Posterior cingulate gyrus (tissue), 11 donors: ENCODE measurements at places on chromosomes 12 and 14.
A peak's percentile ranks its signal among the peaks of the same experiment; 100 is the strongest.

- DNase-seq, result no peak
These were observed 4.4 kb upstream of the P2RX4 start for GRCh38 chr12:121205491-121205890.

- DNase-seq, result no peak
These were observed 101.6 kb upstream of the PLEKHG7 start for GRCh38 chr12:92601176-92601575.

DNA sequence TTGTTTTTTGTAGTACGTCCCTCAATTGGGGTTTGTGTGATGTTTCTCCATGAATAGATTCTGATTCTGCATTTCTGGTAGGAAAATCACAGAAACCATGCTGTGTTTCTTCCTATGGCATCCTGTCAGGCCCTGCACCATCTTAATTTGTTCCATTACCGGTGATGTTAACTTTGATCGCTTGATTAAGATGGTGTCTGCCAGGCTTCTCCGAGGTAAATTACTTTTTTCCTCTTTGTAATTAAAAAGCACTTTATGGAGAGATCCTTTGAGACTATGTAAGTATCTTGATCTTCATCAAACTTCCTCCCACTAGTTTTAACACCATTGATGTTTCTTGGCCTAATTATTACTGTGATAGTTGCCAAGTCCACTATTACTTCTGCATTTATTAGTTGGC, 15.0 kb upstream of the KRT7 start:
- DNase-seq, result no peak

GRCh38 chr14:101219896-101220703, 316.6 kb upstream of the RTL1 start:
- no peak for DNase-seq

GRCh38 chr12:113445544-113446171, 23.5 kb downstream of the SDSL start:
- DNase-seq, result no peak

DNA sequence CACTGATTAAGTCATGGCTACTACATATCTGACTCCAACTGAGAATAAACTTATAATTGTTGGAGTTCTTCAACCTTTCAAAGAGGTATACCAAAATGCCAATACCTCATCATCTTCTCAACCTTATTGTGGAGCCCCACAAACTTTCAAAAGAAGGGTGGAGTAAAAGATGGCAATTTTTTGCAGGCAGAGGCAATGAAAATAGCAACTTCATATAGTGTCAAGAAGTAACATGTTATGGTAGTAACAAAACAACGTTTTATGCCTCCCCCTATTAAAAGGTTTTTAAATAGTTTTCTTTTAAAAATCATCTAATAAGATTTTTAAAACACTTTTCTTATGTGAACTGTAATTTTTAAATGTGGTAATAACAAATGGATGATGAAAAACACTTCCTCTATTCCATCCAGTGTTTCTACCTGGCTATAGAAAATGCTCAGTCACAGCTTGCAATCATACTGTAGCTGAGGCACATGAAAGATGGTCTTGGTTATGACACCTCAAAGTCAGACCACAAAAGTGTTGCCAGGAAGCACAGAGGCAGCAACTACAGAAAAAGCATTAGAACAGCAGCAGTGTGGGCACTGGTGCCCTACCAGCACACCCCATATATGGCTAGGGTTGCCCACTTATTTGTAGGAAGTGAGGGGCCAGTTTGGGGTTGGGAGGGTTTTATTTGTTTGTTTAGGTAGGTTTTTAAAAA, 7.0 kb downstream of the PPP1R12A start:
- DNase-seq, result no peak

- DNase-seq, result no peak
These were observed 54.1 kb upstream of the BEGAIN start for GRCh38 chr14:100641274-100641860.

GRCh38 chr14:74548881-74549280, 55.3 kb downstream of the ISCA2 start:
- no peak for DNase-seq

GRCh38 chr12:132153501-132154340, 9.5 kb downstream of the NOC4L start:
- DNase-seq, result peak; percentile 93

- DNase-seq, result no peak
These were observed 68.9 kb upstream of the NCOR2 start for GRCh38 chr12:124636138-124636978.

DNA sequence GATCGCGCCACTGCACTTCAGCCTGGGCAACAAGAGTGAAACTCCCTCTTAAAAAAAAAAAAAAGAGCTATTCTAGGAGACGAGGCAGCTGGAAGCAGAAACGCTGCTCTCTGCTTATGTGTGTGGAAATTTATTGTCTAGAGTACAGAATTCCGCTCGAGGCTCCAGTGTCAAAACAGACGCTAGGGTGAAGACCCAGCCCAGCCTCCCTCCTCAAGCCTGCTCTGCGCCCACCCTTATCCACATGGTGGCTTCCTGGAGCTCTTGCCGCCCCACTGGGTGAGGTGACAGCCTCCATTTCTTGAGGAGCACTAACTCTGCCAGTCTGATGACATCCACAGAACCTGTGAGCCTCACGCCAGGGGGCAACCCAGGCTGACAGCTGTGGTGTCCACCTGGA, 49.5 kb upstream of the DLK1 start:
- no peak for DNase-seq

- DNase-seq, result no peak
These were observed 277.5 kb downstream of the NUAK1 start for GRCh38 chr12:105861227-105861626.

DNA sequence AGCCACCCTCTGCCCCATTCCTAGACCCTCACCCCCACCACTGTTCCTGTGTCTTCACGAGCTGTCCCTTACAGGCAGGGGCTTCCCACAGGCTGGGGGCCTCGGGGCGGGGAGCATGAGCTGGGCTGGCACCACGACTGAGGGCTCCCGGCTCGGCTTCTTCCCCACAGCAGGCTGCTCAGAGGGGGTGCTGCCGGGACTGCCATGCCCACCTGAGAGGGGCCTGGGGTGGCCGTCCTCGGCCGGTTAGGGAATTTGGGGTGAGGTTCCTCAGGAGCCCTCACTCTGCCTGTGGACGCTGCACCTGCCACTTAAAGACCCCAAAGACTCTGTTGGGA, 6.8 kb downstream of the SLC25A47 start:
- no peak for DNase-seq

GRCh38 chr12:32897281-32897610, 669 bp upstream of the PKP2 start:
- no peak for DNase-seq

- DNase-seq, result no peak
These were observed 49.1 kb downstream of the TMEM132C start for GRCh38 chr12:128316078-128316477.

- DNase-seq, result no peak
These were observed 19.0 kb downstream of the C12orf76 start for GRCh38 chr12:110029290-110029815.

DNA sequence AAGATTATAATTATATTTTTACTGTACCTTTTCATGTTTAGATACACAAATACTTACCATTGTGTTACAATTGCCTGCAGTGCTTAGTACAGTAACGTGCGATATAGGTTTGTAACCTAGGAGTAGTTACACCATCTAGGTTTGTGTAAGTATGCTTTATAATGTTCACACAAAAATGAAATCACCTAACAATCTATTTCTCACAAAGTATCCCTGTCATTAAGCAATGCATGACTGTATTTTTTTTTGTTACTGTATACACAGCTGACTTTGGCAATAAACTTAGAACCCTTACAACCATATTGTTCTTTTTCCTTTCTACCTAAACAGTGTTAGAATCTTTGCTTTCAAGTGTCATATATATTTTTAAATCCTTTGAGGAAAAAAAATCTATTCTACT, 303.0 kb upstream of the E2F7 start:
- no peak for DNase-seq

DNA sequence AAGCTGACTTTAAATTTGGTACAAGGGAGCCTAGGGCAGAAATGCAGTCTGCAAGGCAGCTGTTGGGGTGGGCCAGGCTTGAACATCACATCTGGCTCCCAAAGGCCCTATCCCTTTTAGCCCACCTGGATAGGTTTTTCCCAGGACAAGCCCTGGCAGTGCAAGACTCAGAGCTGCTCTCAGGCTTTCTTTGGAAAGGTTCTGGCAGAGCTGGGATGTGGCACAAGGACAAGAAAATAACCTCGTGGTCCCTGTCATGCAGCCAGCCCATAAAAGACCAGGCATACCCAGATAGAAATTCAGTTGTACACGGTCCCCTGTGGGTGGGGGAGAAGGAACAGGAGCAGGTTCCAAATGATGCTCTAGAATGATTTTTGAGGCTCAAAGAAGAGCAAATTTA, 206.9 kb downstream of the TTC7B start:
- DNase-seq, result no peak
